ENCODE measurements at places on chromosomes 7 and 10. TPM values are rescaled to one million over a fixed set of nuclear protein-coding genes. Genes with fewer than 3 reads are reported as not detected.

GRCh38 chr7:157986051-157986450 lies 601.6 kb downstream of the PTPRN2 start:
- H3K27ac ChIP-seq, result no peak overlapping the region
- no peaks in the 10 kb centered on the region for H3K27me3 ChIP-seq
- H3K4me3 ChIP-seq, result no peak overlapping the region
- no peak for DNase-seq
- peaks cover 2% of the 10 kb centered on the region for H3K36me3 ChIP-seq

DNA sequence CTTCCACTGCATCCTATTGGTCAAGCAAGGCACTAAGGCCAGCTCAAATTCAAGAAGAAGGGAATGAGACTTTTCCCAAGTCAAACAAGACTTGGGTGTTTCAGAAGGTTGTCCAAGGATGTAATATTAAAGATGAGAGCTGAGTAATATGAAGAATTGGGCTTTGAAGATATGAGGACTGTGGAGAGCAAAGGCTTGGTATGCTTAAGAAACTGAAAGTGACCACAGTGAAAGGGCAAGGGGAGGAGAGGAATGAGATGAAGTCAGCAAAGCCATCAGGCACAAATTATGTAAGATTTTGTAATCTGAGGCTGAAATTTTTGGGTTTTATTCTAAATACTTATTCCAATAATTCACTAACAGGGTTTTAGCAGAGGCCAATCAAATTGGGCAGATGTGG lies 38.6 kb upstream of the NPY start:
- H3K27me3 ChIP-seq, result no peaks in the 10 kb centered on the region
- no peaks in the 10 kb centered on the region for H3K4me1 ChIP-seq
- H3K4me3 ChIP-seq, result no peak overlapping the region
- DNase-seq, result no peak
- H3K36me3 ChIP-seq, result no peaks in the 10 kb centered on the region

Gene SFTPD
- not detected for total RNA-seq

Gene NPC1L1
- total RNA-seq, result 46.0 TPM

DNA sequence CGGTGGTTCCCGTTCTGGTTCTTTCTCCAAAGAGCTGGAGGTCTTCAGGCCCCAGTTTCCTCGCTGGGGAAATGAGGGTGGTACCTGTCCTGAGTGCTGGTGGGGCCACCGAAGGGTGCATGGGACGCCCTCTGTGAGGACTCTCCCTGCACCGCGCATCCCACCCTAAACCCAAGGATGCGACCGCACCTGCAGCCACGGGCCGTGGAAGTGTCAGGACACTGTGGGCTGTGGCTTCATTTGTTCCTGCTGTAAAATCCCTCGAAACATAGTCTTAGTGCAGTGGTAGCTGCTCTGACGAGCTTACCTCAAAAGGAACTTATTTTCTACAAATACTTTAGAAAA lies 84.1 kb downstream of the NKX6-2 start:
- H3K27ac ChIP-seq, result no peak overlapping the region
- H3K4me3 ChIP-seq, result no peak overlapping the region
- H3K36me3 ChIP-seq, result no peaks in the 10 kb centered on the region
- H3K4me1 ChIP-seq, result peaks cover 3% of the 10 kb centered on the region

DNA sequence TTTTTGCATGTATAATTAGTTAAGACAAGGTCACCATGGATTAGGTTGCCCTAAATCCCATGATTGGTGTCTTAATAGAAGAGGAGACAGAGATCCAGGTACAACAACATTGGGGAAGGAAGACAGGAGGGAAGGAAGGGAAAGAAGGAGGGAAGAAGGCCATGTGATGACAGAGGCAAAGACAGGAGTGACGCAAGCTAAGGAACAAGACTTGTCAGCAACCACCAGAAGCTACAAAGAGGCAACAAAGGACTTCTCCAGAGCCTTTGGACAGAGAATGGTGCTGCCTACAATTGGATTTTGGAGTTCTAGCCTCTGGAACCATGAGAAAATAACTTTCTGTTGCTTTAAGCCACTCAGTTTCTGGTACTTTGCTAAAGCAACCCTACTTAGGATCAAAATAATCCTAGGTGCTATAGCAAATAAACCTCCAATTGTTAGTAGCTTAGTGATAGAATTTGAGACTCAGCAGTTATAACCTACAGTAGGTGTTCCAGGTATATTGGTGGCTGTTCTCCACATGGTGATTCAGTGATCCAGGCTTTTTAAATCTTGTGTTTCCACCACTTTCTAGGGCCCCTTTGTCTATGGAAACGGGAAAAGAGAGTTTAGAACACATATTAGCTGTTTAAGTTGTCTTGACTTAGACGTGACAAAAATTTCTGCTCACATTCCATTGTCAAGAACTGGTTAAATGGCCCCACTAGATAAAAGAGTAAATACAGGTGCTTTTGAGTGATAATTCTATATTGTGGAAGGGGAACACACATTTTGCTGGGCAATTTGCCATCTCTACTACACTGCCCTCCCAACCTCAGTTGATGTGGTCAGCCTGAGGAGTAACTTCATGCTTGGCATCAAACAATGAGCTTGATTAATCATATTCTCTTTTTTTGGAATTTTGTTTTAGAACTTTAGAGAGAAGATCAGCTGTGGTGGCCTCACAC lies 70.5 kb upstream of the SP4 start:
- peaks cover 30% of the 10 kb centered on the region for H3K4me1 ChIP-seq
- no peak for DNase-seq
- H3K27ac ChIP-seq, result no peak overlapping the region
- H3K36me3 ChIP-seq, result no peaks in the 10 kb centered on the region
- no peaks in the 10 kb centered on the region for H3K27me3 ChIP-seq
- no peak overlapping the region for H3K4me3 ChIP-seq

GRCh38 chr7:96219378-96220130 lies 102.3 kb downstream of the SLC25A13 start:
- H3K4me1 ChIP-seq, result peaks cover 16% of the 10 kb centered on the region
- no peak overlapping the region for H3K27ac ChIP-seq
- no peaks in the 10 kb centered on the region for H3K36me3 ChIP-seq
- no peak for DNase-seq
- no peaks in the 10 kb centered on the region for H3K27me3 ChIP-seq
- H3K4me3 ChIP-seq, result no peak overlapping the region

GRCh38 chr7:67505449-67505848 lies 508.8 kb downstream of the TYW1 start:
- H3K4me3 ChIP-seq, result no peak overlapping the region
- no peaks in the 10 kb centered on the region for H3K36me3 ChIP-seq
- no peak for DNase-seq
- H3K27ac ChIP-seq, result no peak overlapping the region
- H3K27me3 ChIP-seq, result no peaks in the 10 kb centered on the region

Gene CPXM2
- not detected for total RNA-seq
